ENCODE measurements at places on chromosomes 4 and X.

GRCh38 chr4:8308856-8309771 lies 39.6 kb downstream of the HTRA3 start:
- no peak for DNase-seq

- no peak for DNase-seq
These were observed 47.5 kb downstream of the NKX6-1 start for GRCh38 chr4:84451546-84451945.

DNA sequence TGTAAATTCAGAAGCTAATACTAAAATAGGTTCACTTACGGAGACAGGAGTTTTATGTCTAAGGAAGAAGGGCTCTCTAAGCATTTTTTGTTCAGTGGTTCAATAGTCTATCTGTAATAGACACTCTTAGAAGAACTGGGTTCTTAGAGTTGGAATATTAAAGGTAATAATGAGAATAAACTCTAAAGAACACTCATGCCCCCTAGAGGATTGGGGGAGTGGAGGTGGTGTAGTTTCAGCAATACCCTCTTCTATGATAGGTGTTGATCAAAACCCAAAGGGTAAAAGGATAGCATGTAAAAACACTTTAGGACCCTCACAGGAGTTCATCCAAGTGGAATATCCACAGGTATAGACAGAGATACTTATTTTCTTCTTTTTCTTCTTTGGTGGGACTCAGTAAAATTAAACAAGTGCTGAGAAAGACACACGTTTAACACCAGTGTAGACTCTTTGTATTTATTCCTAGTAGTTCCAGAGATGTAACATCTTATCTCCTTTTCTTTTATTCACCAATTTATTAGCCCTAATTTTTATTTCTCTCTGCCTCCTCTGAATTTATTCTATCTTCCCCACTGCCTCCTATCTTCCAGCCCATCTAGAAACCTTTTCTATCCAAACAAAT lies 25.7 kb upstream of the MND1 start:
- DNase-seq, result no peak

DNA sequence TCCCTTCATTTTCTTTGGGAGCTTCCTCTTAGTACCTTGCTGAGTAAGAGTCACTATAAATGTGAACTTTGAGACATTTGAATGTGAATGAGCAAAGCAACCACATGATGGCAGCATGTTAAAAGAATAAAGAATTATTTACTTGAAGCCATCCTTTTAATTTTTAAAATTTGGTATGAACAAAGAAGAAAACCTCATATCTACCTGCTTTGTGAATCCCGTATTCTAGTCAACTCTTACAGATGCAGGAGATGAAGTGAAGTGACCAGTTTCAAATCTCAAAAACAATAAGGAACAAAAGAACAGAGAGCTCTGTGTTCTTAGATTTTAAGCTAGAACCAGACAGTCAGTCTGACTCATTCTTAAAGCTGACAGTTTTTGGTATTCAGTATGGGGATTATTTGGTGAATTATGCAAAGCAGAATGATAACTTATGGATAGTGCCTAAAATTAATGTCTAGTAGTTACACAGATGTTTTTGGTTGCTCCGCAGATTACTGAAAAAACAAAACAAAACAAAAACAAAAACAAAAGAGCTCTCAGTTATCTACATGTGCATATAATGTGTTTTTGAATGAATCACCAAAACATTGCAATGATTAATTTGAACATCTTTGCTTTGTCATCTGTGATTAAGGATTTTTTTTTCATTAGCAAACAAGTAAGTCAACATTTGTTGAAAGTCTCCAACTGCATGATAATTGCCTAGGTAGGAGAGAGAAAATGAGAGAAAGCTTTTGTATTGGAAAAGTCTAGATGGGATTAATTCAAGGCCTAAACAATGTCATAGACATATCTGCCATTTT lies 48.2 kb upstream of the H2AZ1 start:
- no peak for DNase-seq

- DNase-seq, result no peak
These were observed 158.0 kb downstream of the SH2D1A start for GRCh38 chrX:124504111-124504983.

- no peak for DNase-seq
These were observed 391.8 kb upstream of the MAGEB16 start for GRCh38 chrX:35406386-35406785.

- no peak for DNase-seq
These were observed 12.7 kb upstream of the HHIP start for GRCh38 chr4:144633215-144633614.

GRCh38 chr4:54661686-54662085 lies 3.9 kb downstream of the KIT start:
- DNase-seq, result no peak

Measured in islet precursor cell (in vitro differentiated cells).